Gastrocnemius medialis (tissue), 4 donors: ENCODE measurements at places on chromosomes 2 and 18. TPM values are rescaled to one million over a fixed set of nuclear protein-coding genes. Genes with fewer than 3 reads are reported as not detected.
A peak's percentile ranks its signal among the peaks of the same experiment; 100 is the strongest.

GRCh38 chr2:241950413-241951315, 81.1 kb downstream of the RTP5 start:
- DNase-seq = peak; percentile 32

DNA sequence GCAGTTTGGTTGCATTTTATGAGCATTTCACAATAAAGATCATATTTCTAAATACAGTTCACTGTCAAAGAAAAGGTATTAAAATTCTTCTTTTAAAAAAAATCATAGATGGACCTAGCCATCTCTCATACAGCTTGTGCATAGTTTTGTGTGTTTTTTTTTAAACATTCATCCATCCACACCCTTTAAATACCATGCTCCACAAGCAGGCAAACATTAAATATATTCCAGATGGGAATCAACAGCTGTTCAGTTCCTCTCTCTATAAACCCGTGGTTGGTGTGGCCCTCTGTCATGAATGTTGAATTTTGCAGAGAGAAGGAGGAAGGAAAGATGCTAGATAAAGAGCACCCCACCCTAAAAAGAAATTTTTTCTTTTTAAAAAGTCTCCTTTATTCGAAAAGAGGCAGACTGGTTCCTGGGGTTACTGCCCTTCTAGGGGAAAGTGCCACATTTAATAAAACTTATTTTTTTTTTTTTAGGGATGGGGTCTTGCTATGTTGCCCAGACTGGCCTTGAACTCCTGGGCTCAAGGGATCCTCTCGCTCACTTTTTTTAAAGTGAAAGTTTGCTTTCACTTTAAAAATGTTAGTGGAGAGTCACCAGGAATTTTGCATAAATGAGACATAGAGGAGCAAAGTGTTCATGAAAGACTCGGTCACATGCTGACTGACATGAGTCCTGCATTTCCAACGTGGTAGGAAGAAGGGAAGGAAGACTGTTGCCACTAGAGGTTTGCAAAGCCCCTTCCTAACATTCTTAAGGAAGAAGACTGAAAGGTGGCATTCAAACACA, 73.9 kb upstream of the LMAN1 start:
- no peak for DNase-seq

GRCh38 chr2:49371128-49371701, 216.9 kb upstream of the FSHR start:
- no peak for DNase-seq

The ABCG8 gene
- total RNA-seq = not detected

The AQP4 gene
- total RNA-seq = 12.5 TPM

The SP5 gene
- total RNA-seq = not detected

DNA sequence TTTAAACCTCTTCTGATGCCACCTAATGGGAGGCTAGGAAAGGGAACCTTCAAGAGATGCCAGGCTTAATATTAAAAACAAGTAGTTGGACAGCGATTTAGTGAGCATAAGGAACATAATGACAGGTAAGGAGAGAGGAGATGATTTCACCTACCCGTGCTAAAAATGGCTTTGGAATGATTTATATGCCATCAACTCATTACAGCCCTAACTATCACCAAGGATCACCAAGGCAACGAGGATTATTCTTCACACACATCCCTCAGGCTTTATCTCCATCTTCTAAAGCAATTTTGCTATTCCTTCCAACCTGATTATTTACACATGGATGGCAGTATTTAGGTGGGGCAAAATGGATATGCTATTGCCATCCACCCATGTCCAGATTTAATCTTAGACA, 237.8 kb downstream of the DCC start:
- DNase-seq = no peak

DNA sequence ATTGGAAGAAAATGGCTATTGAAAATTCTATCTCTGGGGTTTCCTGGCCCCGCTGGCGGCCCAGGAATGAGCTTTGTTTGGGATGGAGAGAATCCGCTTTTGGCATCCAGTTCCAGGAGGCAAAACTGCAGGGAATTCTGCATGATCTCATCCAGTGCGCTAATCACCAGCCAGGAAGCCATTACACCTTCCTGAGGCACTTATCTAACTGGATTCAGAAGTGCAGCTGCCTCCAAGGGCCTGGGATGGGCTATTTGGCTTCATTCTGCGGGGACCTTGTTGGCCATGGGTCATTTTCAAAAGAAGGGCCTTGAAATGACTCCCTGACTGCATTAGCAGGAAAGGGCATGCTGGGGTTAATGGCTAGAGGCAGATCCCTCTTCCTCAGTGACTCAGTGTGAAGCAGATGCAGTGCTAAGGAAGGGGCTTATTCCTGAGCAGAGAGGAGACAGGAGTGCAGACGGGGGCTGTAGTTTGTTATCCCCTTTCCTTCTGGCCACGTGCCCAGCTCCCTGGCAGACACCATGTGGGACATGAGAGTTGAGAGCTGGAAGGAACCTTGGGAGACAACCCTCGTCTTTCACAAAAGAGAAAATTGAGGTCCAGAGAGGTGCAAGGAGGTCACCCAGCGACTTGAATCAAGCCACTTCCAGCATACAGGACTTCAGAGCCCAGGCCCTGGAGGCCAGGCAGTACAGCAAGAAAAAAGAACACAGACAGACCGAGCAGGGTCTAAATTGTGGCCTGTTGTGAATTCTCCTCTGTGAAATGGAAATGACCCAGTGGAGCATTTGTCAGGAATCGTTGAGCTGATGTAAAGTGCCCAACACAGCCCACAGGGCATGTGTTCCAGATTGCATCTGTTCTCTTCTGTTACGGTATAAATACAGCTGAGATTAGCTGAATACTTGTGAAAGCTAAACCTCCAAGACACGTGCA, 161.8 kb downstream of the PRKCE start:
- no peak for DNase-seq

DNA sequence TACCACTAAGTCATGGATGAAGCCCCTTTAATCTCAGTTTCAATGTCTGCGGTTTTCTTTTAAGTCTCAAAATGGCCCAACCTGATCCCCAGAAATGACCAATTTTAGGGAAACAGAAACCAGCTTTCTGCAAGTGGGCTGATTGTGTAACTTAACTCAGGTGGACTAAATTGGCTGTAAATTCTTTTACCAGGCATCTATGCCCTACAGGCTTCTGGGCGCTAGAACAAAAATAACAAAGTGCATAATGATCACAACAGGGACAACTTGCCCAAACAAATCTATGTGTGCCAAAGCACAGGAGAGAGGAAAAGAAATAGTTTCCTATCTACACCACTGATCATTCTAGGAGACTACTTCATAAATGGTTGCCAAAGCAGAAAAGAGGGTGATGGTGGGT, 112.3 kb upstream of the SETBP1 start:
- DNase-seq = no peak

The AQP12A gene
- total RNA-seq = not detected

GRCh38 chr18:14921031-14921430, 173.1 kb downstream of the ANKRD30B start:
- no peak for DNase-seq

DNA sequence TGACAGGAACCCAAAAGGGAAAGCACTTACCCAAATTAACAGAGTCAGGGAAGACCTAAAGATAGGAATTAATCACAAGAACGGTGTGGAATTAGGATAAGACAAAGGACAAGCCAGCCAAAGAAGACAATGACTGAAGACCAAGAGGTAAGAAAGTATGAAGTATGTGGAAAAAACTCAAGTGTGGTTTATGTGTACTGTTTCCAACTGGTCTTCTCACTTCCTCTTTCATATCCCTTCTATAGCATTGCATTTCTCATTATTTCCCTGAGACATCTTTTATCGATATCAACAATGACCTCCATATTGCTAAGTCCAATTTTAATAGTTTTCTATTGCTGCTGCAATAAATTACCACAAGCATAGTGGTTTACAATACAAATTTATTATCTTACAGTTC, 313.5 kb upstream of the SLC39A10 start:
- no peak for DNase-seq

- DNase-seq = no peak
Observed at GRCh38 chr2:58449286-58450010, 208.3 kb upstream of the FANCL start.

DNA sequence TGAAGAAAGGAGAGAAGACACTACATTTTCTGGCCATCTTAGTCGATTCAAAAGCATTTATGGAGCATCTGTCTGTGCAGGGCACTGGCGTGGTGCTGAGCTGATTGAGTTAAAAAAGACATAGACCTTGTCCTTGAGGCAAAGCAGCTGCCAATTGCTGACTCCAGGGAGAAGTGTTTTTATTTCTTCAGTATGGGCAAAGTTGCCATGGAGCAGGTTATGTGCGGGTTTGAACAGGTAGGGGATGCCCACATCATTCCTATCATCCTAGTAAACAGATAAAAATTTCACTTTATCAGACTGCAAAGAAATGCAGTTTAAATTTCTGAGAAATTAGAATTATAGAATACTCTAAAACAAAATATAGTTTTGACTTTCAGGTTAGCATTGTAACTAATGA, 125.8 kb downstream of the NUP35 start:
- DNase-seq = no peak

DNA sequence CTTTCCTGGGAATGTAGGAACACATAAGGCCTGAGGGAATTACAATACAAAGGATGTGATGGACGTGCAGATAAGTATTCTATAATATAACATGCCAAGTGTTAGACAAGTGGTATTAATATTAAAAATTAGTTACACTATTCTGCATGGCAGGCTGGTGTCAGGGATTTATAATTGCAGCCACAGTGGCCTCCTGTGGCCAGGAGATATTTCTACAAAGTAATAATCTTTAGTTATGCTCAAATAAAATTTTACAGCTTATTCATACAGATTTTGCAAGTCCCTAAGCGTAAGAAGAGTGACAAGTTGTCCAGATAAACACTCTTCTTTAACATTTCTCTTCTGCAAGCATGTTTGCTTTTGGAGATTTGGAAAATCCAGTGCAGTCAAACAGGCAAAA, 90.4 kb upstream of the CBLN2 start:
- no peak for DNase-seq

- no peak for DNase-seq
Observed at GRCh38 chr2:208256192-208256782, 1.4 kb upstream of the IDH1 start.
